ENCODE measurements at places on chromosomes 6 and 20.

GRCh38 chr6:19463250-19463649 is 373.9 kb upstream of the ID4 start:
- no peak for DNase-seq

DNA sequence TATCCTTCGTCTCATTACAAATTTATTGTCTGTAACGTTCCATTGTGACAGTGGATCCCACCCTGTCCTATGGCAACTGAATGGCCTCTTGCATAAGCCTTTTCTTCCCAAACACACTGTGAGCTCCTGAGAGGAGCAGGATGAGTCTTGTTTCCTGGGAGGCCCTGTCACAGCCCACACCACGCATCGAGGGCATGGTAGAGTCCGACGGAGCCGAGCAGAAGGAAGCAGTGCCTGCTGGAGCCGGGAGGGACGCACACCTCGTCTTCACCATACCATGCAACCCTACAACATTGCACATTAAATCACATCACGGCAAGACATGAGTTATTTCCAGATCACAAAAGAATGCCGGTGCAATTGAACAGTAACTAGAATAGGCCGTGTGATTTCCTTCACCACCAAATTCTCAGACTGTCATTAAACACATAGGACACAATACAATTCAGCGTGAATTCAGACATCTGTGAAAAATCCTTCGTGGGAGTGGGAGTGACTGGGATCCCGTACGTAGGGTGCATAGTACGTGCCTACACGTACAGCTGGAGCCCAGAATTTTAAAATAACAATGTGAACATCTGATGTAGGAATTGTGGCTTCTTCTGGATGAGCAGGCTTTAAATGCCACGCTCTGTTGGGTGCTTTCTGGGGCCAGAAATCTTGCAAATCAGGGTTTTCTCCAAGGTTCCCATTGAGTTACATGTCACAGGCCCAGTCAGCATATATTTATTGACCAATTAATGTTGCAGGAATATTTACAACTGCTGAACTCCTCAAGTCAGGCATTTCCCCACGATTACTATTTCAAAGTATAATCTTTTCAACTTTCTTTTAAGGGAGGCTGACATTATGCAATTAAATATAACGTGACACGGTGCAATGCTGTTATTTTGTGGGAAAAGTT is 201.8 kb downstream of the TTLL2 start:
- DNase-seq: no peak

DNA sequence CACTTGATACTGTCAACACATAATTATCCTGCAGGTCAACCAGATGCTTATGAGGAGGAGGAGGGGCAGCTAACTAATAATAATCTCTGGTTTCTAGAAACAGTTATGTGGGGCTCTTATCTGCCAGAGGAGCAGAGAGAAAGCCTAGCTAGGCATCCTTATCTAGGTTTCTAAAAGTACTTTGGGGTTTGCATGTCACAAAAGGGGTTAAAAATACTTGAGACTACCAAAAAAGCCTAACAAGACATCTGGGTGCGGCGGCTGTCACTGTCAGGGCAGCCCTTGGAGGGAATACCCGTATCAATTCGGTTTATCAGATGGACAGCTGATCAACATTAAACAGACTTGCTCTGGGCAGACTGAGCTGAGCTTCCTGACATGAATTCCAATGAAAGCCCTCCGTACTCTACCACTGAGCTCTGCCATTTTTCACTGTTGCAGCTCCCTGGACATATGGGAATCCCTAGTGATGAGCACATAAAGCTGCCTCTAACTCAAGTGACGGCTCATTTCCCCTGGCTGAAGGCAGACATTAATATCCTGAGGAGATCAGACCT is 166.6 kb downstream of the PDSS2 start:
- DNase-seq: no peak

DNA sequence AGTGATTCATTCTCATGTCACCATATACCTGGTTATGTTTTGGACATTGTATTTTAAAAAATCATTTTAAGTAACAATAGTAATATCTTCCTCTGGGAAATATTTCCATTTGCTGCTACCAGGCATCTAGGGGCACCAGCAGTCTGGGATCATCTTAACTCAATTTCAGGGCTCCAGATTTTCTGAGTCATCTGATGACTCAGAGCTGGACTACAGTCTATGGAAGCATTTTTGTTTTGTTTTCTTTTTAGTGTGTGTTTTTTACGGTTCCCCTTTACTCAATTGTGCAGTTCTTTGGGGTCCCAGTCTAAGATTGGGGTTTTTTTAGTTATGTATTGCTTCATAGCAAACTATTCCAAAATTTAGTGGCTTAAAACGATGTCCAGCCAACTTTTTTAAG is 5.7 kb upstream of the FKBP5 start:
- DNase-seq: no peak
